ENCODE measurements at places on chromosomes 12 and 14.
A peak's percentile ranks its signal among the peaks of the same experiment; 100 is the strongest.

DNA sequence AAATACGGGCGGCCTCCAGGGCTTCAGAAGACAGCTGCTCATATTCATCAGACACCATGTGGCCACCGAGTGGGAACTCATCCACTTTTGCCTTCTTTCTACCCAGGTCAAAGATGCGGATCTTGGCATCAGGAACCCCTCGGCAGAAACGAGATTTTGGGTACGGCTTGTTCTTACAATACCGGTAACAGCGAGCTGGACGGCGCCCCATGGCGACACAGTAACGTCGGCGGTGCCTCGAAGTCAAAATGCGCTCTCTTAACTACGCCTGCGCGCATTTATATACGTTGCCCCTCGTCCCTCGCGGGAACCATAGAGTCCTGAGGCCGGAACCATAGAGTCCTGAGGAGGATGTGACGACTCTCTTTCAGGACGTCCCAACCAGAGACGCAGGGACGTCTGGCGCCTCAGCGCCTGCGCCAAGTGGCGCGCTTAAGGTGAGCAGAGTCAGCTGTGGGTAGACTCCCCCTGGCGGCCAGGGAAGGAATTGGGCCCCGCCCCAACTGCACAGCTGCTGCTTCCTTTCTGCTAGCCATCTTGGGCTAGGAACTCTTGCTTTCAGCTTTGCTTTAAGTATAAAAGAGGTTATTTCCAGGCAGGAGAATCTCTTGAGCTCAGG lies at the start of gene RPL10L:
Gene RPL10L, minus strand, starts transcription at position 256 of the 619 bp plus-strand sequence. Its CDS starts 45 bp downstream, at position 211.
- DNase-seq, result no peak

GRCh38 chr12:71303199-71303598 lies 136.4 kb upstream of the LGR5 start:
- no peak for DNase-seq

DNA sequence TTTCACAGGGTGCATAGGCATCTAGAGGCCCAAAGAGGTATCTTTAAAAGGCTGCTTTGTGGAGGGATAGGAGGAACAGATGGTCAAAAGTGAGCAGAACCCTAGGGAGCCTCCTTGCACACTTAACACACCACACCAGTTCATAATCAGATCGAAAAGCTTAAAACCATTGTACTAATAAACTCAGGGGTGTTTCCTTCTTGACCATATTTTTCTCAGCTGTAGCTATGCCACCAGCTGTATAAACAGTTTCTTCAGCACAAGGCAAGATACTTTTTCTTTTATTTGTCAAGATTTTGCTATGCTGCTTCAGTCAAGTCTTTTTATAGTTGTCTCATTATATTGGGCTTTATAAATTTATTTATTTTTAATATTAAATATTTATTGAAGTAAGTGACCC lies 88.7 kb downstream of the RIC8B start:
- DNase-seq, result no peak

GRCh38 chr12:71810921-71811320 lies 28.6 kb upstream of the TBC1D15 start:
- DNase-seq, result no peak

DNA sequence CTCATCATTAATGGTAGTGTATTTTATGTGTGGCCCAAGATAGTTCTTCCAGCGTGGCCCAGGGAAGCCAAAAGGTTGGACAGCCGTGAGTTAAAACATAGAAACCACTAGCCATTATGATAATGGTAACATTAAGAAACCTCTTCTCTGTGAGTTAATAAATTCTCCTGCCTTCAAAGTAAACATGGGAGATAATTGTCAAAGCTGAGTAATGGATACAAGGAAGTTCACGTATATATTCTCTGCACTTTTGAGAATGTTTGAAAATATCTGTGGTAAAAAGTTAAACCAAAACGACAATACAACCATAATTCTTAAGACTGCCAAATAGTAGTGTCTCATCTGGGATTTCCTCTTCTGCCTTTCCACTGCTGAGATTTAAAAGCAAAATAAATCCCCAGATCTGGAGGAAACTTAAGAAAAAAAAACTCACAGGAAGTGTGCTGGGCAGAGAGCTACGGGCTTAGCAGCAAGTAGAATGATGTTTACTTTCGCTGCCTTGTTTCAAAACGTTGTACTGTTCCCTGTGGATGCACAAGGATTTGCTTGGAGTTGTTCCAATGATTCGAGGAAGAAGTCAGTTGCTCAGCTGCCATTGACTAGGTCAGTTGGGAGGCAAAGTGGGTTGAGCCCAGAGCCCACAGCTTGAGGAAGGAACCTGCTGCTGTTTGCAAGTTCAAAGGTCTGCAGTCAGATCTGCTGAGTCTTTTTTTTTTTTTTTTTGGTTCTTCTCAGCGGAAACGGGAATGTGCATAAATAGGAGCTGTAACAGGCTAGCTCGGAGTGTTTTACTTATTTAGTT lies 1.7 kb downstream of the TPCN1 start:
- peak; percentile 66 for DNase-seq

Measured in DND-41 (cell line).